OCI-LY7 (cell line): ENCODE measurements at places on chromosomes 2 and 18.

- no peak for DNase-seq
Observed at GRCh38 chr2:101502095-101502494, 27.2 kb upstream of the RFX8 start.

- no peak for DNase-seq
Observed at GRCh38 chr2:121489911-121490583, 40.6 kb upstream of the RNU4ATAC start.

DNA sequence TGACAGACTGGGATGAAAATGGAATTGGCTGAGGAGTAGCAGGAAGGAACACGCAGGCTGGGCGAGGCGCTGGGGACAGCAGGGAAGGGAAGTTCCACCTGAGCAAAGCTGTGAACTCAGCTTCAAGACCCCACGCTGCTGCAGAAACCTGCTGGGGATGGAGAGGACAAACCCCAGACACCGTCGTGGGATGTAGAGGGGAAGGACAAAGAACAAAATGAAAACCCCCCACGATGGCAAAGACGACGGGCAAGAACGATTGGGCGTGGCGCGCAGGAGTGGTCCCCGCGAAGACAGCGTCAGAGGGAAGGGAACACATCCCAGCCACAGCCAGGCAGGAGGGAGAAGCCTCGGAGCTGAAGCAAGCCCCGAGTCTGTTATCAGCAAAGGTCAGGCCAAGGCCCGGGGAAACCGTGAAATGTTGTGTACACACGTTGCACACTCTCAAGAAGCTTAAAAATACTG lies 222.9 kb downstream of the NDUFA10 start:
- no peak for DNase-seq

DNA sequence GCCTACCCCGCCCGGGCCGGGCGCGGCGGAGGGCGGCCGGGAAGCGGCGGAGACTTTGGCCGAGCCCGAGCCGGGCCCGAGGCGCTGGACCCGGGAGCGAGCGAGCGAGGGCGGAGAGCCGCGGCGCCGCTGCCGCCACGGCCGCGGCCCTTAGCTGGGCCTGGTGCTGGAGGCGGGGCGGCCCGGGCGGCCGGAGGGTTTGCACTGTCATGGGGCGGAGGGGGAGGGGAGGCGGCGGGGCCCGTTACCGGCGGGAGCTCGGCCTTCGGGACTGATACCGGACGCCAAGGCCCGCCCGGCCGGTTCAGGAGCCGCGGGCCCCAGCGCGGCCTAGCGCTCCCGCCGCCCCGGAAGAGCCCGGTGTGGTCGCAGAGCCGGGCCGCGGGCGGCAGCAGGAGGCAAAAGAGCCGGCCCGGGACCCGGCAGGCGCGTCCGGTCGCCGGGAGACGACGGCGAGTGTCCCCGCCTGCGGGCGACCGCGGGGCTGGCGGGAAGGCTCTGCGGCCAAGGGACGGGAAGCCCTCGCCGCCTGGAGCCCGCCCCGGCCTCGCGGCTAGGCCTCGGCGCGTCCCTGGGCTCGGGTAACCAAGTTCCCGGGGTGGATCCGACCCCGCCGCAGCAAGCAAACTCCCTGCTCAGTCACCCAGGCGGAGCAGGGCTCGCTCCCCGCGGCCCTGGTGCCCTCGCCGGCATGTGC lies 697 bp downstream of the KCMF1 start:
- DNase-seq, result peak; percentile 82

DNA sequence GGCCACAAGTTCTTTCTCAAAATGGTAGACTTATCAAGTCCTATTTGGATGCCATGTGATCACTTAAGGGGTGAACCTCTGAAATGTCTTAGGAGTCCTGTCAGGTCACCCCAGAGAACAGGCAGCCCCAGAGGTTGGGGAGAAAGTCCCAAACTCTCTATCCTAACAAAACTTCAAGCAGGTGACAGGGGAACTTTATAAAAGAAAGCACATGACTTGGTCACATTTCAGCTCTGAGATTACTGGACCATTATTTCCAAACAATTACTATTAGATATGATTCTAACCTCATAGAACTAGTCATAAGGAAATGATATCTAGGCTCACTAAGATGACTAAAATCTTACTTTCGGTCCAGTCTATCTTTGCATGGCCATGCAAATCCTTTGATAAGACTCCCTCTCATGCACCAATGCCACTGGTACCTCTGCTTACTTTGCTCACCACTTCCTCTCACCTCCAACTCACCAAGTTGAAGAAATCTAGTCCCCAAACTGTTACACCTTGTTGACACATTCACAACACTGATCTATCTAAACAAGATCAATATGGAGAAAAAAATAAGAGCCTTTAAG lies 107.0 kb downstream of the GALNT14 start:
- DNase-seq, result no peak

DNA sequence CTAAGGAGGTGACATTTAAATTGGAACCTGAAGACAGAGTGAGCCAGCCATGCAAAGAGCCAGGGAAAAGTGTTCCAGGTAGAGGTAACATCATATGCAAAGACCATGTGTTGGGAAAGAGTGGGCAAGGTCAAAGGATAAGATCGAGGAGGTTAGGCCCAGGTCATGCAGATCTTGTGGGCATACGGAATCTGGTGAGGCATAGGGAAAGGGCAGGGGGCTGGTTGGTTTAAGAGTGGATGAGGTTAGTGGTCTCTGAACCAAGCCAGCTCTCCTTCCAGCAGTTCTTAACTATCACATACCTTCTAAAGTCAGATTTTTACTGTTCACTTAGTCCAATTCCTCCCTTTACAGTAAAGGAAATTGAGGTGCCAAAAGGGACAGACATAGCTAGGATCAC lies 3.0 kb downstream of the ANKRD53 start:
- DNase-seq, result no peak

GRCh38 chr2:110101280-110101844 lies 14.3 kb downstream of the MALL start:
- DNase-seq, result no peak

GRCh38 chr18:5175378-5175777 lies 21.7 kb downstream of the AKAIN1 start:
- peak; percentile 75 for DNase-seq

GRCh38 chr2:79179036-79179435 lies 19.5 kb upstream of the REG3A start:
- no peak for DNase-seq
